Ammon's horn (tissue), 1 donor: ENCODE measurements at places on chromosomes 5 and 9.

GRCh38 chr5:155507363-155507762, 493.8 kb downstream of the KIF4B start:
- DNase-seq = no peak

DNA sequence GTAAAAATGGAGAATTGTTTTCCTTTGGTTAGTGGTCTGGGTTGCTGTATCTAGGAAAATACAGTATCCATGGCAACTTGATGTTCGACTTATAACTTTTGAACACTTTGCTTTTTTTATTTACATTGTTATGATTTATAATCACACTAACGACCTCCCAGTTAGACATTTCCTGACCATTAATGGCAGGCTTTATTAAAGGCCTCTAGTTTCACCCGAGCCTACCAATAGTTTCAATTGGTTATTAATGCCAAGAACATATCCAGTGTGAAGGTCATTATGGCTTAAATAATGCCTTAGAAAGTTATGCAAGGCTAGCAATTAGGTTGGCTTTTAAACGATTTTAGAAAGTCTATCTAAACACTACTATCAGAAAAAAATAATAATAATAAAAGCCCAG, 452.0 kb downstream of the DMRTA1 start:
- DNase-seq = no peak

DNA sequence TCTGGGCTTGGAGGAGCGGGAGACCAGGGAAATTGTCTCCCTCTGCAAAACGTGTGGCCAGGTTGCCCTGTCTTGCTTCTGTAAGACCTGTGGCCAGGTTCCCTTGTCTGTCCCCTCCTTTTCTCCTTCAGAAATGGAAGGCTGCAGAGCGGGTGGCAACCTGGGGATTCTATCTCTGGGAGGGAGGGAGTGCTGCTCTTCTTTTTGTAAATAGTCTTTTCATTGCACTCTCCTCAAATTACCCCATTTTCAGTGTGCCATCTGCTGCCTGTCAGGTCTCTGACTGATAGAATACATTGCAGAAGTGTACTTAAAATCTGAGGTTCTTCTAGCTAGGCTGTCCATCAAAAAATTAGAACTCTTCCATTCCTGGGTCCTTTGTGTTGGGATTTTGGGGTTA, 126.0 kb downstream of the GABRB2 start:
- DNase-seq = peak; percentile 42

DNA sequence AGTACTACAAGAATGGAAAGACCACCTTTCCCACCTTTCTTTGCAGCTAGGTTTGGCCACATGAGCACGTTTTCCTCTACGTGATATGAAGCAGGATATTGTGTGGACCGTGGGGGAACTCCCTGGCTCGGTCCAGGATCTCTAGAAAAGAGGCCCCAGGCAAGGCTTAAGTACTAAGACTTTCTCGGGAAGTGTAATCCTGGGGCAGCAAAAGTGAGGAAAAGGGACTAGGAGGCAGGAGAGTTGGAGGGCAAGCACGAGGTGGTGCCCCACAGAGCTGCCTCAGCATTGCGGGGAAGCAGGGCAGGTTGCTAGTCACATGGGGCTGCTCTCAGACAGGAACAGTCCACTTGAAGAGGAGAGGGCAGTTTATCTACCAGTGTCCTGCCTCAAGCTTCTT, 235.1 kb downstream of the GADD45G start:
- no peak for DNase-seq
